ENCODE measurements at places on chromosomes 5 and 9.

GRCh38 chr5:15373151-15373550, 126.8 kb upstream of the FBXL7 start:
- DNase-seq, result no peak

- DNase-seq, result no peak
Observed at GRCh38 chr5:55913466-55914413, 62.6 kb downstream of the IL31RA start.

DNA sequence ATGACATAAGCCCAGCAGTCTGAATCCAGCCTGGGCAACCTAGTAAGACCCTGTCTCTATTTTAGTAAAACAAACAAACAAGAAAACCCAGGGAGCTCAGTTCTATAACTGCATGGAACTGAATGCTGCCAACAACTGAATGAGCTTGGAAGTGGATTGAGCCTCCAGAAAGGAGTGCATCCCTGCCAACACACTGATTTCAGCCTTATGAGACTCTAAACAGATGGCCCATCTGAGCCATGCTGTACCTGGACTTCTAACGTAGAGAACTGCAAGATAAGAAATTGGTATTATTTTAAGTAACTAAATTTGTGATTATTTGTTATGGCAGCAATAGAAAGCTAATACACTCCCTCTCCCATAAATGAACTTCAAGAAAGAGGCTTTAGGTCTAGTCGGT, 150.4 kb upstream of the RAI14 start:
- DNase-seq, result no peak

- no peak for DNase-seq
Observed at GRCh38 chr9:94802793-94803192, 76.3 kb downstream of the AOPEP start.
